Left renal pelvis (tissue), 4 donors: ENCODE measurements at places on chromosomes 7 and 10.

DNA sequence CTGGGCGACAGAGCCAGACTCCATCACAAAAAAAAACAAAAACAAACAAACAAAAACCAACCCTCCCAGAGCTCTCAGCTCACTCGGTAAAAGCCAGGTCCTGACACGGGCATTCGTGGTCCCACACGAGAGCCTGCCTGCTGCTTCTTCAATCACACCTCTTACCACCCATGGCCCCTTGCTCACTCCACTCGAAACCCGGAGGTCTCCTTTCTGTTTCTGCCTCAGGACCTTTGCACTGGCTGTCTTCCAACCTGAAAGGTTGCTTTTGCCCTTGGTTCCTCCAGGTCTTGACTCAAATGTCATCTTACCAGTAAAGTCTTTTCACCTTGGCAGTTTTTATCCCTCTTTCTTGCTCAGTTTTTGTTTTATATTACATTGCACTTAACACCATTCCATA lies 169.6 kb downstream of the EVX1 start:
- no peak for DNase-seq

DNA sequence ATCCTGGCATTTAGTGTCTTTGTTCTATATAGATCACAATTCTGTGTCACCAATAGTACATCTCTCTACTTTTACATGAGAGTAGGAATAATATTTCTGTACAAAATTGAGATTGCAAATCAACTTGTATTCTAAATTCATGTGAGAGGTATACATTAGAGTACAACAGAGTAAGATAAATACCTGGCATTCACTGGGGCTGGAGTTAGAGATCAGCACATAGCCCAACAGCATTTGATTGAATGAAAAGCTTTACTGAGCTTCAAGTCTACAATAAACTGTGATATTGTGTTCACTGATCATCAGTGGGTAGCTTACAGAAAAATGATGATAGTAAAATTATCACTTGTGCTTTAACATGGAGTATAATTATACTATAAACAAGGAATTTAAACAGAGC lies 1114.7 kb downstream of the REEP3 start:
- no peak for DNase-seq

- no peak for DNase-seq
Observed at GRCh38 chr7:143953421-143953820, 1.2 kb upstream of the OR2F1 start.

- DNase-seq = no peak
Observed at GRCh38 chr10:12636571-12636970, 287.2 kb downstream of the CAMK1D start.

- no peak for DNase-seq
Observed at GRCh38 chr10:27482984-27483956, 20.8 kb upstream of the RAB18 start.

- DNase-seq = no peak
Observed at GRCh38 chr7:932651-932975, 21.9 kb downstream of the ADAP1 start.

- DNase-seq = no peak
Observed at GRCh38 chr7:16675277-16675676, 29.3 kb downstream of the BZW2 start.

DNA sequence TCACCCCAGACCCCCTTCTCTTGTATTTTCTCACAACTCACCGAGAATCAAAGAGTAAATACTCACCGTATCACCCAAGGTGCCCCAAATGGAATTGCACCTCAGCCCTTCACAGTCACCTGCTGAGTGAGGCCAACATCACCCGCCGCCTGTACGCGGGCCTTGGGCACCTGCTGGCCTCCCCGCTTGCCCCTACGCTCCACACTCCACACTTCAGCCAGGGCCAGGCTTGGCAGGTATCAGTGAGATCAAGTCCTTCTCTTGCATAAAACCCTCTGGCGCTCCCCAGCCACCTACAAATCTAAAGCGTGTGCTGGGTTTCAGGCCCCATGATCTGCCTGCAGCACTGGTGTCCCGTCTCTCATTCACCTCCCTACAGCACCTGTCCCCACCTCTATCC lies 300.6 kb downstream of the GFRA1 start:
- no peak for DNase-seq

- DNase-seq = no peak
Observed at GRCh38 chr10:43170491-43170890, 32.2 kb downstream of the CSGALNACT2 start.

DNA sequence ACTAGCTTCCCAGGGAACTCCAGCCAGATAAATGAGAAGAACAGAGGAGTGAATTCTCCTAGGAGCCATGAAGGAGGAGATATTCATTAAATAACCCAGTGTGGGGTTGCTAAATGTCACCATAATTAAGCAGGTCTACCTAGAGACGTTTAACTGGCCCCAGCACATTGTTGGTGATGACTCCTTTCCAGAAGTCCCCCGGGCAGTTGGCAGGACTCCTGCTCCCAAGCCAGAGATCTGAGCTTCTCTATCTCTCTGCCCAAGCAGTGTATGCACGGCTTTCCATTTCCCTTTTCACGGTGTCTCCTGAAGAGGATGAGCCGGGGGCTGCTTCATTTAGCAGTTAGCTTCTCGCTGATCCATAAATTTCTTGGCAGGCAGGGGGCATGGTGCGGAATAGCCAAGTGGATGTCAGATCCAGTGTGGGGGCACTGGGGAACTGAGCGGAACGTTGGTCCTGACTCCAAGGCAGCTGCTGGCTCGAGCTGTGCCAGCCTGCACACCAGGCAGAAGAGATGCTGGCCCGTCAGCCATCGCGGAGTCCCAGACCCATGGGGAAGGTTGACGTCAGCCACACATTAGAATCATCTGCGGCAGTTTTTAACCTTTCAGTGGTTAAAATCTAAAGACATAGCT lies 142.0 kb upstream of the NPY start:
- DNase-seq = no peak

- no peak for DNase-seq
Observed at GRCh38 chr7:131188367-131189339, 139.0 kb upstream of the MKLN1 start.

DNA sequence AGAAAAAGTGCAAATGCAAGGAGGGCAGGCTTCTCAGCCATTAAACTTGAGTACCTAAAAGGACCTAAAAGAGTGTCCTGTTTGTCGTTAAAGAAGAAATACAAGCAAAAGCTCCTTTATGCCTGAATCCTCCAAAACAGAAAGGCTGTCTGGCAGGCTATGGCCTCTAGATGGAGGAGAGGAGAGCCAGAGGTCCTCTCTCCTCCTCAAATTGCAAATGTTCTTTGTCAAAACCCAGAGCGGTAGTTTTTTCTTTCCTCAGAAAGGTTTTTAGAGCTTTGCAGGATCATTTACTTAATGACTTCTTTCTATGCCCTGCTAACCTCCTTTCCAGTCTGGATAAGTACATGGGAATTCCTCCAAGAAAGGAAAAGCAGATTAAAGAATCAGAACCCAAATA lies 1.9 kb upstream of the SORCS1 start:
- no peak for DNase-seq

DNA sequence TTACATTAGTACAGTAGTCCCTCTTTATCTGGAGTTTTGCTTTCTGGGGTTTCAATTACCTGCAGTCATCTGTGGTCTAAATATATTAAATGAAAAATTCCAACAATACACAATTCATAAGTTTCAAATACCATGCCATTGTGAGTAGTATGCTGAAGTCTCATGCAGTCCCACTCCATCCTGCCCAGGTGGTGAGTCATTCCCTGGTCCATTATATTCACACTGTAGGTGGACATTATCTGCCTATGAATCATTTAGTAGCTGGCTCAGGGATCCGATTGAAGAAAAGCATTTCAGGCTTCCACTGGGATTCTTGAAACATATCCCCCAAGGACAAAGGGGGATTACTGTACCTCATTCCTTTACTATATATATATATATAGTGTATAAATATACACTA lies 298.2 kb upstream of the GALNT17 start:
- DNase-seq = no peak

DNA sequence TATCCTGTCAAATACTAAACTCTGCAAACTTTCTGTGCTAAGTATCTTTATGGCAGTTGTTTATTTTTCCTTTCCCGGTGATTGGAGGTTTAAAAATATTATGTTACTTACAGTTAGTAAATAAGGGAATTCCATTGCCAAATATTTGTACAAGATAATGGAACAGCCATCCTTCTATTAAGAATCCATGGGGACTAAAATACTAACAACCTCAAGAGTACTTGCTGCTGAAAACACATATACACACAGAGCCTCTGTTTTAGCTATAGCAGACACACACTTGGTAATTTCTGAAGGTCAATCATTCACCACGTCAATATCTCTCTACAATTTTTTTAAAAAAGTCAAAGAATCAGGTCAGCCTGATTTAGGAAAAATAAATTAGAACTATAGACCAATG lies 32.4 kb downstream of the TSPAN12 start:
- DNase-seq = no peak

GRCh38 chr10:33332183-33333065 lies 2.0 kb downstream of the NRP1 start:
- no peak for DNase-seq

GRCh38 chr10:31927884-31928548 lies 615 bp downstream of the ARHGAP12 start:
- no peak for DNase-seq

- DNase-seq = no peak
Observed at GRCh38 chr10:34555653-34556052, 259.4 kb downstream of the PARD3 start.

DNA sequence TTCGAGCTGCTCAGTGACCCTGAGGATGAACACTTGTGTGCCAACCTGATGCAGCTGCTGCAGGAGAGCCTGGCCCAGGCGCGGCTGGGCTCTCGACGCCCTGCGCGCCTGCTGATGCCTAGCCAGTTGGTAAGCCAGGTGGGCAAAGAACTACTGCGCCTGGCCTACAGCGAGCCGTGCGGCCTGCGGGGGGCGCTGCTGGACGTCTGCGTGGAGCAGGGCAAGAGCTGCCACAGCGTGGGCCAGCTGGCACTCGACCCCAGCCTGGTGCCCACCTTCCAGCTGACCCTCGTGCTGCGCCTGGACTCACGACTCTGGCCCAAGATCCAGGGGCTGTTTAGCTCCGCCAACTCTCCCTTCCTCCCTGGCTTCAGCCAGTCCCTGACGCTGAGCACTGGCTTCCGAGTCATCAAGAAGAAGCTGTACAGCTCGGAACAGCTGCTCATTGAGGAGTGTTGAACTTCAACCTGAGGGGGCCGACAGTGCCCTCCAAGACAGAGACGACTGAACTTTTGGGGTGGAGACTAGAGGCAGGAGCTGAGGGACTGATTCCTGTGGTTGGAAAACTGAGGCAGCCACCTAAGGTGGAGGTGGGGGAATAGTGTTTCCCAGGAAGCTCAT lies 1.1 kb downstream of the DDIT4 start:
- DNase-seq = no peak
